Aorta (tissue), 5 donors: ENCODE measurements at places on chromosomes 1 and 21. TPM values are rescaled to one million over a fixed set of nuclear protein-coding genes. Genes with fewer than 3 reads are reported as not detected.

The DNAJC28 gene
- total RNA-seq: 2.7 TPM

- no peaks in the 10 kb centered on the region for H3K27me3 ChIP-seq
- H3K36me3 ChIP-seq: no peaks in the 10 kb centered on the region
- DNase-seq: no peak
- no peak overlapping the region for H3K4me3 ChIP-seq
- no peak overlapping the region for H3K27ac ChIP-seq
- H3K4me1 ChIP-seq: no peaks in the 10 kb centered on the region
Measured at GRCh38 chr1:166999500-167000055, 10.5 kb downstream of the MAEL start.

DNA sequence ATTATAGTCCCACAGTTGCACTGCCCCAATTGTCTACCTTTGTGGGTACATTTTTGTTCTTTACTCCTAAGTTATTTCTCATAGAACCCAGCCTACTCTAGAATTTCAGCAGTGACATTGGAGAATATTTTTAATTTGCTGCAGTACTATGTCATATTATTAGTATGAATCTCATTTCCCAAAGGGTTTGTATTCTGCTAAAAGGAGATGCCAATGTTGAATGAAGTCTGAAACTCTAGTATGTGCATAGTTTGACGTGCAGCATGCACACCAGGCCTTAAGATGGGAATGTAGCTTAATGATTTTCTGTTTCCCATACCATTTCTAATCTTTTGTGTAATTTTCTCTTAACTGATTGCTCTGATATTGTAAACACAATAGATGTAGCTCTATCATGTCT lies 10.5 kb upstream of the C1orf105 start:
- no peak overlapping the region for H3K4me3 ChIP-seq
- no peak overlapping the region for H3K27ac ChIP-seq
- no peaks in the 10 kb centered on the region for H3K4me1 ChIP-seq

DNA sequence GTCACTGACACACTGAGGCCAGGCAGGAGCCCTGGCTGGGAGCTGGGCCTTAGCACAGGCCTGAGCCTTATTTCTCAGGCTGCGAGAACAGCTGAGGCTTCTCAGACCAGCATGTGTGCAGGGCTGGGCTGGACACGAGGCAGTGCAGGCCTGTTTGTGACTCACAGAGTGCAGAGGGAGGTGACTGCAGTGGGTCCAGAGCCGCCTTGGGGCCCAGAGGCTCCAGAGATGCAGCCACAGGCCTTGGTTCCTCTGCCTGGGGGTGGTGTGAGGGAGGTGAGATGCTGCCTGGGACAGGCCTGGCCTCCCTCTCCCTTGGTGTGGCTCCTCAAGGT lies 61.2 kb upstream of the ETV3 start:
- no peaks in the 10 kb centered on the region for H3K36me3 ChIP-seq
- no peak overlapping the region for H3K27ac ChIP-seq
- H3K4me3 ChIP-seq: no peak overlapping the region
- DNase-seq: no peak
- no peaks in the 10 kb centered on the region for H3K4me1 ChIP-seq
- no peaks in the 10 kb centered on the region for H3K27me3 ChIP-seq

GRCh38 chr21:38240129-38240528 lies 16.7 kb upstream of the KCNJ15 start:
- no peak overlapping the region for H3K27ac ChIP-seq
- H3K36me3 ChIP-seq: no peaks in the 10 kb centered on the region
- H3K4me3 ChIP-seq: no peak overlapping the region
- H3K4me1 ChIP-seq: peaks cover 6% of the 10 kb centered on the region
- H3K27me3 ChIP-seq: no peaks in the 10 kb centered on the region
- no peak for DNase-seq

- H3K27ac ChIP-seq: no peak overlapping the region
- no peaks in the 10 kb centered on the region for H3K4me1 ChIP-seq
- no peak for DNase-seq
- no peak overlapping the region for H3K4me3 ChIP-seq
Measured at GRCh38 chr1:84827976-84828375, 65.0 kb downstream of the LPAR3 start.

- no peaks in the 10 kb centered on the region for H3K4me1 ChIP-seq
- H3K27me3 ChIP-seq: no peaks in the 10 kb centered on the region
- no peak for DNase-seq
Measured at GRCh38 chr1:27682351-27682944, 10.5 kb upstream of the IFI6 start.

The SUSD4 gene
- total RNA-seq: 0.81 TPM
